ENCODE measurements at places on chromosomes 6 and 20.

DNA sequence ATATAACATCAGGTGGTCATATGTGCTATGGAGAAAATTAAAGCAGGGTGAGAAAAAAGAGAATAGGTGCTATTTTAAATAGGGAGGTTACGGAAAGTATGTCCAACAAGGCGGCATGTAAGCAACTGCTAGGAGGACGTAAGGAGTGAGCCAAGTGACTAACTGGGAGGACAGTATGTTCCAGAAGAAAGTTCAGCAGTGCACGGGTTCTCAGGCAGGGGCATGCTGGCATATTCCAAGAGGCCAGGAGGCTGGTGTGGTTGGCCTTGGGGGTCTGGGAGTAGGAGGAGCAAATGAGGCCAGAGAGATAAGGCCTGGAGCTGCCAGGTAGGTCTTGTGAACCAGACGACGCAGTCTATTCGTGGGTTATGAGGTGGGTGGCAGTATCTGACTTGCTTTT, 112.4 kb downstream of the ARMC2 start:
- DNase-seq = no peak

DNA sequence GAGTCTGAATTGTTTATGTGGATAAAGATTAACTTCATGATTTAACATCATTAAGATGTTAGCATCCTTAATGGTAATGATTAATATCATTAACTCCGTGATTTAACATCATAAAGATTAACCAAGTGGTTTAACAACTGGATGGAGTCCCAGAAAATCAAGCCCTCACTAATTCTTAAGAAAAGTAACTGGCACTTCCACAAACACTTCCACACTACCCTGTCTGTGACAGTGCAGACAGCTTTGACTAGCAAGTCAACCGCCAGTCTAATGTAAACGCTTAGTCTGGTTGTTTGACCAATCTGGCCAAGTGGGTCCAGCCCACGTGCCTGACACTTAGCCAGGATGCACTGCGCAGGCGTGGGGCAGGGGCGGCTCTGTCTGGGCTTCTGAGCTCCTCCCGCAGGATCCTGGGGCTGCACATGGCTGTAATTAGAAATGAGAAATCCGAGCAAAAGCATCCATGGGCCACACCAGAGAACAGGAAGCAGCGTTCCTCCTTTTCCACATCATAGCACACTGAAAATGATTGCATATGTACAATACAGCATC, 424.2 kb downstream of the FOXA2 start:
- DNase-seq = no peak

DNA sequence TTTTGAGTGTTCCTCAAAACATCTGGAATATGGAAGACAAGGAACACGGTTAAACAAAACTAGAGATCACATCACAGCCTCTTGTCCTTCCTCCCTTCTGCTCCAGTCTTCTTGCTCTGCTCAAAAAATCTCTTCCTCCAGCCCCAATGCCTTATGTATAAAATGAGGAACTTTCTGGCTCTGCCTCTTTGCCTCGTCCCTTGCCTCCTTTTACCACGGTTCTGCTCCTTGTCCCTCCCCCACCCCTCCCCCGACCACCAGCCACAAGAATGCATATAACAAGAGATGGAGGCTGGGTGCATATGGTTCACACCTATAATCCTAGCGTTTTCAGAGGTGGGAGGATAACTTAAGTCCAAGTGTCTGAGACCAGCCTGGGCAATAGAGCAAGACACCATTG, 43.6 kb downstream of the PLAGL2 start:
- no peak for DNase-seq

DNA sequence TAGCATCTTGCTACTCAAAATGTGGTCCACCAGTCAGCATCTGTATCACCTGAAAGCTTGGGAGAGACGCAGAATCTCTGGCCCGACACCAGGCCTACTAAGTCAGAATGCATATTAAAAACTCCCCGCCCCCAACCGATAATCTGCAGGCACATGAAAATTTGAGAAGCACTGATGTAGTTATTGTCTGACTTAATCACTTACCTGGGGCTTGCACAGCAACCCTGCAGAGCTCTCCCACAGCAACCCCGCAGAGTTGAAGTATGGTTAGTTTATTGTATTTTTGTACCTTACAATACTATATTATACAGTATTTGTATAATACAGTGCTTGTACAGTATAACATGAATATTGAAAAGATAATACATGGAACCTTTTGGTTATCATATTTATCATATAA, 53.7 kb downstream of the KLHL31 start:
- no peak for DNase-seq

GRCh38 chr6:72476646-72477045, 145.2 kb upstream of the KCNQ5 start:
- DNase-seq = no peak

GRCh38 chr6:112311950-112312547, 35.1 kb upstream of the RFPL4B start:
- no peak for DNase-seq

DNA sequence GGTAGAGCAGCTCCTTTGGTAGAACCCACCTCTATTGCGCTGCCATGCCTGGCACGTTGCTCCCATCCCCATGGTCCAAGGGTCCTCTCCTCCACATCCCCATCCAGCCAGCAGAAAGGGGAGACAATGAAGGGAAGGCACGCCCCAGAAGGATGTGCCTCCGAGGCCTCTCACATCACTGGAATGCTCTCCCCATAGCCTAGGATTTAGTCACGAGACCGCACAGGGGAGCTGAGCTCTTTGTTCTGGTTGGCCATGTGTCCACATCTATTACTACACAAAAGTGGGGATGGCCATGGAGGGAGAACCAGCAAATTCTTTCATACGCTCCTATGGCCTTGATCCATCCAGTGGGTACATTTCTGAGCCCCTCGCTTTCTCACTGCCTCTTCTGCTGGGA, 60.5 kb upstream of the SALL4 start:
- no peak for DNase-seq

GRCh38 chr6:166626177-166627032, 646 bp downstream of the RPS6KA2 start:
- DNase-seq = no peak

GRCh38 chr20:58584051-58584824, 66.8 kb upstream of the STX16 start:
- DNase-seq = no peak

- no peak for DNase-seq
These were observed 699.7 kb downstream of the DOK5 start for GRCh38 chr20:55175081-55175480.

DNA sequence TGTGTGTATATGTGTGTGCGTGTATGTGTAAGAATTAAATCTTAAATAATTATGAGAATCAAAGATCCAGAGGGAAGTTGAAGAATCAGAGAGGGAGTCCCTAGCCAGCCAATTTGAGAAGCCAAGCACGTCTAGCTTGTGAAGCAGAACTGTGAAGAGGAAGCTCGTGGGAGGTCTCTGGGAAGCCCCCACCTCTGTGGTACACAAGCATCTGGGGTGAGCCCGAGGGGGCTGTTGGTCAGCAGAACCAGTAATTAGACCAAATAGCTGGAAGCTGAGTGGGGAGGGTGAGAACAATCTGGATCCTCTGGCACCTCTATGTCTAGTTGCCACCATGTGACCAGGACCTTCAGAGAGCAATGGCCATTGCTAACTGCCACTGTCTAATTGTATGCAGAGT, 310.0 kb upstream of the PRND start:
- DNase-seq = no peak

DNA sequence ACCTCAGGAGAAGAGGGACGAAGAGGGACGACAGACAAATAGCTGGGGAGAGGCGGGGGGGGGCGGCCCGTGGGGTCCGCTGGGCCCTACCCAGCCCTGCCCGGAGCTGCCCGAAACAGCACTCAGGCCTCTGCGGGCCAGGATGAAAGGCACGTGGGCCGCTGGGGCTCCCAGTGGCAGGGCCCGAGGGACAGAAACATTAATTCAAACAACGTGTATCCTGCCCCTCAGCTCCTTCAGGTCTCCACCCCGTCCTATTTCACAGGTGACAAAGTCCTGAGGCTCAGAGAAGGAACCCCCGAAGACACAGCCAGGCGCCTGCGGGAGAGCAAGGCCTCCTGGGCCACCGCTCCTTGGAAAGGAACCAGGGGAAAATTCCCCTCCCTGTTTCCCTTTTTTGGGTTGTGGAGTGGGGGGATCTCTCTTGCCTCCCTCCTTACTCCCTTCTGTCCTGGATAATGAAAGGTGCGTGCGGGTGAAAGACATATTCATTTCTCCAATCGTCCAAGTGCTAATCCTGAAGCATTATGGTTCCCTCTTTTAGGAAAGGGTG, 93.3 kb downstream of the RNASET2 start:
- no peak for DNase-seq

- no peak for DNase-seq
These were observed 64.9 kb downstream of the CPNE5 start for GRCh38 chr6:36774331-36774730.

DNA sequence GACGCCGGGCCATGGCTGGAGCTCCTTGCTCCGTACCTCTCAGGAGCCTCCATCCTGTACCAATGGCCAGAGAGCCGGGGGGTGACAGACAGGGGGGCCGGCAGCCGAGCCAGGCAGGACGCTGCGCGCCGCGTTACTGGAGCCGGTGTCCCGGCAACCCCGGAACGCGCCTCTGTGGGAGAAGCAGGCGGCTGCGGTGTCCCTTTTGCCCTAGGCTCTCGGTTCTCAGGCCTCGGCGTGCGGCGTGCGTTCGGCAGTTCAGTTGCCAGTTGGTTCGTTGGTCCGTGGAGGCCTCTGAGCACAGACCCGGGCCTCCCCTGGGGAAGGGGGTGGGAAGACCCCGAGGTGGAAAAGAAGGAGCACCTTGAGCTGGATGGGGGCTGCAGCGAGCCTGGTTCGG, at the start of gene SPATS1:
SPATS1 (plus strand) TSS at position 162 of the 400 bp plus-strand sequence. CDS start 446 bp downstream, outside the sequence.
- no peak for DNase-seq

DNA sequence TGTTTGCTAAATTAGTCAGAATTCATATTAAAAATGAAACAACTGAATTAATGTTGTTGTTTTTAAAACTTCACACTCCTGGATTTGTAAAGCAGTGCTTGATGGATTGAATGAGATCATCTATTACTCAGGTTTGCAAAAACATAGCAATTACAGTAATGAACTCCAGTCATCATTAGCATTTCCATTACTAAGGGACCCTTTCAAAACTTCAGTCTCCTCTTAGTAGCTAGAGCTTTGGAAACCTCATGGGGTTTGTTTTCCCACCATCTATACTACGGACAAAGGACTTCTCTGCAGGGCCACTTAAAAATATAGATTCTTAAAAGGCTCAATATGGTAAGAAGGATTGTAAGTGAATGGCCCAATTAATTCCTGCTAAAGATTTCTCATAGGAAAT, 209.9 kb upstream of the PRND start:
- DNase-seq = no peak

DNA sequence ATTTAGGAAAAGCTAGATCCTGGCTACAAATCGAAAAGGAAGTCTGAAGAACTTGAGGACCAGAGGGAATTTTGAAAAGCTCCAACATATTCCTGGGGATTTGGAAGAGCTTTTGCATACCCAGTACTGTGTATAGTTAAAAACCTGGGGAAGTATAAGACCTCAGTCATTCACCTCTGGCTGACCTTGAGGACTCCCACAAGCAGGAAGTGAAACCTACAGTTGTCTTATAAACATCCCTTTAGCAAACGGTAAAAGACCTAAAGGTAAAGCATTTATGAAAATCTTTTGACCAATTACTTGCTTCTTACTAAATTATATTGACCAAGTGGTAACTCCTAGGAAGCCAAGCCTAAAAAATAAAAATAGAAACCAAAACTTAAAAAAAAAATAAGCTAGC, 175.0 kb downstream of the HAO1 start:
- DNase-seq = no peak

DNA sequence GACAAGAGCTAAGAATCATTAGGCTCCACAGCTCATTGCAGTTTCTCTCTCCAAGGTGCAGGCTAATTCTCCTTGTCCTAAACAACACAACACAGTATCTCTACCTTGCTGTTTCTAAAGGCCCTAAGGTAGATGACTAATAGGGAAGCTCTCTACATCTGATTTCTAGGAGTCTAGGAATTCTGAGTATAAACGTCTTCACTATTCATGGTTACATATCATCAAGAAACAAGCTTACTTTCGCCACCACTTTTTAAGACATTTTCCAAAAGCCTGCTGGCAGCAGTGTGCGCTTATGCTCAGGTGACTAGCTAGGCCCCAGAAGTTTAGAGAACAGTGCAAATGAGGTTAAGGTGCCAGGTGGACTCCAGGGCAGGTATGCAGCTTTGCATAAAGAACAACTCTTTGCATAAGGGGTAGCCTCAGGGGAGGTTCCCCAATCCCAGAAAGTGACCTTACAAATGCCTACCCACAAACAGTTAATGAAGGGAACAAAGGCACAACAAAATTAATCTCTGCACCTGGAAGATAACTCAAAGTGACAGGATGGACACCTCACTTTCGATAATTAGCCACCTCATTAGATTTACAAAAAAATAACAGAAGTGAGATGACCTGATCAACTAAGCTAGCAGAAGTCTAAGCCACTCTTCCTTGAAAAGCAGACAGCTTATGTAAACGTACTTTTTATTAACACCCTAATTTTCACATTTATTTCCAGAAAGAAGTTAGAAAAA, 20.1 kb downstream of the B4GALT5 start:
- no peak for DNase-seq

GRCh38 chr6:111938710-111939109, 65.5 kb upstream of the FYN start:
- DNase-seq = no peak

GRCh38 chr6:154951345-154952200, 43.5 kb upstream of the TIAM2 start:
- DNase-seq = no peak

GRCh38 chr6:163735076-163735475, 320.6 kb downstream of the QKI start:
- DNase-seq = no peak

DNA sequence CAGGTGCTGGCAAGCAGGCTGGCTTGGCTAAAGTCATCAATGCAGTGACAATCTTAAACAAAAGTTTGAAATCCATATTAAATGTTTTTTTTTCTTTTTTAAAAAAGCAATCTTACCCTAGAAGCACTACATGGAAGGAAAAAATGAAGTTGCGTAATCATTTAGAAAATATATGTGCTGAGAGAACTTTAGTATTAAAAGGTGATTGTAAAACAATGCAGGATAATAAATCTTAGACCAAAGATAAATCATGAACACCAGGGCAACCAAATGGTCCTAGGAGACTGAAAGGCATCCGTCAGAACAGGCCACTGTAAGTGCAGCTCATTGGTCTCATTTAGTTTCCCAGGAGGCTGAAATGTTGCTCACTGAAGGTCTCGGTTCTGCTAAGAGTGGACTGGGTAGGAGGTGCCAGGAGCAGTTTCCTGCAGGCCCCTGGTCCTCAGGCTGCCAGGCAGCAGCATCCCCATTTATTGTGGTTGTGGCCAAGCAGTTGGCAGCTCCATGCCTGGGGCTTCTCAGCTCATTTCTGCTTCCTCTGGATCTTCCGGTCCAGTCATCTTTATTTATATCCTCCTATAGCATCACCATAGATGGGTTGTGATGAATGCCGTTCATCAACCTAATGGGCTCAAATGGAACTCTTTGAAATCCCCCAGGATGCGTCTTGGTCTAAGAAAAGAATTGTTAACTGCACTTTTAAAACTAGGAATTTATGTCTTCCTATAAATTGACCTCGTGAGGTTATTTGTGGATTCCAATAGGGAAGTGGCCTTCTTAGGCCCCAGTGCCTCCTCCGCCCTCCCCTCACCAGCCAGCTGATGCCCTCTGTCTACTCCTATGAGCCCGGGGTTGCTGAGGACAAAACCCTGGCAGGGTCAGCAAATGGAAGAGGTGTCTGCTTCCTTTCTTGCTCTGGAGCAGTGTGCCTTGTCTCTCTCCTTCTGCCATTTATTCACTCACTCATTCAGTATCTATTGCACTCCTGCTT, 269.0 kb downstream of the UST start:
- DNase-seq = no peak
